T47D (cell line): ENCODE measurements at places on chromosomes 16 and 17.

- no peak for DNase-seq
Observed at GRCh38 chr17:59839651-59840328, 53.0 kb downstream of the TUBD1 start.

GRCh38 chr16:13083681-13084080, 182.3 kb downstream of the SHISA9 start:
- DNase-seq, result no peak

- DNase-seq, result no peak
Observed at GRCh38 chr16:50695017-50696000, 1.9 kb downstream of the NOD2 start.

- no peak for DNase-seq
Observed at GRCh38 chr17:5962371-5962770, 107.8 kb upstream of the WSCD1 start.

DNA sequence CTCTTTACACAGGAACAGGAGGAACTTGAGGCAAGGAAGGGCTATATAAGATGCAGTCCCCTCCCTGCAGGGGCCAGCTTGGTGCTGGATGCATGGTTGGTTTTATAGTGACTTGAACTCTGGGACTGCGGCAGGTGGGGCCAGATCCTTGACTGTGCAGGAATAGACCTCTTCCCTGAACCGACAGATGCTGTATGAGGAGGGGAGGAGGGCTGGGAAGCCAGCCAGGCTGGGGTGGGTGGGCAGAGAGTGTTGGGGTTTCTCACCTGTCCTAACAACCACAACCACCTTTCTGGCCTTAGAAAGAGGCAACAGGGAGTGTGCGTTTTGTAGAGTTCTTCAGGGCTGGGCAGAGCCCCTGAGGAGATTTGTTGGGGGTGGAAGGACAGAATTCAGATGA, 798.1 kb downstream of the KCNJ18 start:
- DNase-seq, result no peak

GRCh38 chr16:50326835-50327465, 41.8 kb downstream of the BRD7 start:
- DNase-seq, result no peak

- no peak for DNase-seq
Observed at GRCh38 chr16:22670044-22670536, 143.9 kb upstream of the HS3ST2 start.
